Fibroblast of skin of right quadriceps (primary cell): ENCODE measurements at places on chromosomes 3 and 15.

DNA sequence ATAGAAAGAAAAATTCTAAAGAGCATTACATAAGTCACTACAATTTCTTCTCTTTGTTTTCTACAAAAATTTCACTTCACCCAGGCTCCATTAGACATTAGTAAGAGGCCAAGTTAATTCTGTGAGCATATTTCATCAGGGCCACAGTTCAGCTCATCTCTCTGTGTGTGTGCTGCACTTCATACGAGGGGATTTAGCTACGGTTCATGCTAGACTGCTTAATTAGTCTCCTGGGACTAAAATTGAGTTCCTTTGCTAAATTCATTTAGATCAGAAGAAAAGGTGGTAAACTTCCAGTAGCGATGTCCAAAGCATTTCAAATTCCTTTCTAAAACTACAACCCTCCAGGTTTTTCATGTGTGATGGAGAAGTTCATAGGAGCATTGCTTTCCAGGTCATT lies 83.1 kb upstream of the SETMAR start:
- DNase-seq = no peak

- peak; percentile 54 for DNase-seq
Measured at GRCh38 chr15:48392356-48392755, 61.1 kb downstream of the DUT start.

GRCh38 chr3:66985336-66985920 lies 12.7 kb upstream of the KBTBD8 start:
- DNase-seq = no peak

- DNase-seq = no peak
Measured at GRCh38 chr15:69061414-69061842, 46.9 kb downstream of the NOX5 start.

GRCh38 chr3:9795207-9795606 lies 2.3 kb downstream of the ARPC4 start:
- no peak for DNase-seq

- no peak for DNase-seq
Measured at GRCh38 chr3:14475621-14476020, 64.5 kb downstream of the GRIP2 start.

DNA sequence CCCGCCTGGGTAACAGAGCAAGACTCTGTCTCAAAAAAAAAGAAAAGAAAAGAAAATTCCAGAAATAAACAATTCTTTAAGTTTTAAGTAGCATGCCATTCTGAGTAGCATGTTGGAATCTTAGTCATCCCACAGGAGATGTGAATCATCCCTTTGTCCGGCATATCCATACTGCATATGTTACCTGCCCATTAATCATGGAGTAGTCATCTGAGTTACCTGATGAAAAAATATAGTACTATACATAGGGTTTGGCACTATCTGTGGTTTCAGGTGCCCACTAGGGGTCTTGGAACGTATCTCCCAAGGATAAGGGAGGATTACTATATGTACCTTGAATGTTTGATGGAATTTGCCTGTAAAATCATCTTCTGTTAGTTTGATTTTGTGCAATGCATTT lies 6.3 kb upstream of the CCR4 start:
- DNase-seq = peak; percentile 12

DNA sequence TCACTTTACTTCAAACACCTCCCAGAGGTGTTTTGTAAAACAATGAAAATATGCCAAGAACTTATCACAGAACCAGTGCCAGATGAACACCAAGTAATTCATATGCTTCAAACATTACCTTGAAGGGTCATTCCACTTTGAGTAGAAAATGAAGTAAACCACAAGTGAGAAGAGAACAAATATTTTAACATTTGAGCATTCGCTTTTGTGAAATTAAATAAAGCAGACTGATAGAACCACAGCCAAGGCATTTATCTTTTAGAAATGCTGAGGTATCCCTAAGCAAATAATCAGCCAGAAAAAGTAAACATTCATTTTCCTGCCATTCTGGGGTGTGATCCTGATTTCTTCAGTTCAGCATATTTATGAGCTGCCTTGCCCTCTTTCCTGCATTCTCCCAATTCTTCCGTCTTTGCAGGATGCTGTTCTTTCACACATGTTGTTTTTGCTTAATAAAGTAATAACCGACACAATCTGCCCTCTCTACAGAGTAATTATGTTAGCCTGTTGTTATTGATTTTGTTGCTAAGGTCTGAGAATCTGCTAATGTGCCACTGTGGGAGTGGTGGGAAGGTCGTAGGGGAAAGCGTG lies 235.6 kb upstream of the TGFBR2 start:
- DNase-seq = peak; percentile 73

GRCh38 chr3:149650828-149651227 lies 7.0 kb downstream of the WWTR1 start:
- no peak for DNase-seq

DNA sequence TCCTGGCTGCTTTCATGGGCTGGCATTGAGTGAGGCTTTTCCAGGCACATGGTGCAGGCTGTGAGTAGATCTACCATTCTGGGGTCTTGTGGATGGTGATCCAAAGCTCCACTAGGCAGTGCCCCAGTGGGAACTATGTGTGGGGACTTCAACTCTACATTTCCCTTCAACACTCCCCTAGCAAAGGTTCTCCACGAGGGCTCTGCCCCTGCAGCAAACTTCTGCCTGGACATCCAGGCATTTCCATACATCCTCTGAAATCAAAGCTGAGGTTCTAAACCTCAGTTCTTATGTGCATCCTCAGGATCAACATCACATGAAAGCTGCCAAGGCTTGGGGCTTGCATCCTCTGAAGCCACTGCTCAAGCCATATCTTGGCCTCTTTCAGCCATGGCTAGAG lies 282.9 kb upstream of the ZPLD1 start:
- DNase-seq = no peak

DNA sequence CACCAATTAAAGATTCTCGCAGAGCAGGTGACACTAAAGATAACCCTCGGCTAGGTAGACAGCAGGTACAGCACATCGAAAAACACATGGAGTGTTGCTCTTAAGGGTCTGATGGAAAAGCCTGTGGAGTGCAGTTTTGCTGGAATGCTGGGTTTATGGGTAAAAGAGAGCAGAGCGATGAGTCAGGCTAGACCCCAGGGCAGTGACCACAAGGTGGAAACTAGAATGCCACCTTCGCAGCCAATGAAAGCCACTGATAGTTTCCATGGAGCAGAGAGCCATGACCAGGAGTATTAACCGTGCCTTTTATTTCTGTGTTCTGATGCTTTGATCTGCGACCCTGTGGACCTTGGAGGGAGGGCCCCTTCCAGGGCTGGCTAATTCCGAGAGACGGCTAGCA lies 149.8 kb downstream of the GABRB3 start:
- DNase-seq = no peak

DNA sequence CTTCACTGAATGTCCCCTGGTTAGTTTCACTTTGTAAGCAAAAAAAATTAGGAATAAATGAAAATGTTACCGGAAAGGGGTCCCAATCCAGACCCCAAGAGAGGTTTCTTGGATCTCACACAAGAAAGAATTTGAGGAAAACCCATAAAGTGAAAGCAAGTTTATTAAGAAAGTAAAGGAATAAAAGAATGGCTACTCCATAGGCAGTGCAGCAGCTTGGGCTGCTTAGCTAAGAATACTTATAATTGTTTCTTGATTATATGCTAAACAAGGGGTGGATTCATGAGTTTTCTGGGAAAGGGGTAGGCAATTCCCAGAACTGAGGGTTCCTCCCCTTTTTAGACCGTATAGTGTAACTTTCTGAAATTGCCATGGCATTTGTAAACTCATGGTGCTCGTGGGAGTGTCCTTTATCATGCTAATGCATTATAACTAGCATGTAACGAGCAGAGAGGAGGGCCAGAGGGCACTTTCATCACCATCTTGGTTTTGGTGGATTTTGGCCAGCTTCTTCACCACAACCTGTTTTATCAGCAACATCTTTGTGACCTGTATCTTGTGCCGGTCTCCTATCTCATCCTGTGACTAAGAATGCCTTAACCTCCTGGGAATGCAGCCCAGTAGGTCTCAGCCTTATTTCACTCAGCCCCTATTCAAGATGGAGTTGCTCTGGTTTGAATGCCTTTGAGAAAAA lies 41.0 kb upstream of the CMSS1 start:
- DNase-seq = peak; percentile 55

GRCh38 chr3:14484741-14485140 lies 55.4 kb downstream of the GRIP2 start:
- no peak for DNase-seq

DNA sequence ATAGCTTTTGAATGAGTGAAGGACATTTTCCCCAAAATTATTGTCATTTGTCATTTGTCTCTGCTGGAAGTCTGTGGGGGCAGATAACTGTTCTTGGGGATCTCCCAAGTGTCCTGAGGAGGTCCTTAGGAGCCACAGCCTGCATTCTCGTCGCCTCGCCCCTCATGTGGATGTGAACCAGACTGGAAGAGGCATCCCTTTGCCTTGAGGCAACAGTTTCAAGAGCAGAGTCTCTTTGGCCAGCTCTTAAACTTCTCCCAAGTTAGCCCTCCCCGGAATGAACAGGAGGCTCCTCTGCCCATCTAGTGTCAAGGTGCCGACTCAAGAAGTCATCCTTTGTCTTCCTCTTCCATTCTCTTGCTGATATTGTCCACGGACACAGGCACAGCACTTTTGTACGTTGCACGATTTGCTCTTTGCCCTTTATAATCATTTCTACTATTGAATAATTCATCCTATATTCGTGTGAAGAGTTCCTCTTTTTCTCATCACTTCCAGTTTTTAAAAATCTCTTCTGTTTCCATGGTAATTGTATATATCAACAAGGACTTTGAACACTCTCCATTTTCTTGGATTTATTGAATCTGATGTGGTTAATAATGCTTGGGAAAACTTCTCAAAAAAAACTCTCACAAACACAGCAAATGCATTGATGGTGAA lies 40.8 kb upstream of the CD47 start:
- DNase-seq = no peak

DNA sequence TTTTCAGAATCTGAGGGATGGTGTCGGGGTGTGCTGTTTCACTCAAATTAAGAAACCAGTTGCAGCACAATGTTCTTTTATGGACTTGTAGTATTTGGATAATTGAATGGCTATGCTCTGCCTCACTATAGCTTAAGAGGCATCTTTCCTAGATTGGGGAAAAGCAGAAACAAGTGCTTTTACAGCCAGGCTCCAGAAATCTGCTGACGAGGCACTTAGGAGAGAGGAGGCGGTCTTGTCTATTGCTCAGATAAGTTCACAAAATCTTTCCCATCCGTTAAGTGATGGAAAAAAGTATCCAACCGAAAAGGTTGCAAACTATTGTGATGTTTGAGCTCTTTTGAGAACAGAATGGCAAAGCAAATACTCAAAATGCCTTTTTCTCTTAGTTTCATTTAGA lies 336.1 kb upstream of the RARB start:
- DNase-seq = no peak

DNA sequence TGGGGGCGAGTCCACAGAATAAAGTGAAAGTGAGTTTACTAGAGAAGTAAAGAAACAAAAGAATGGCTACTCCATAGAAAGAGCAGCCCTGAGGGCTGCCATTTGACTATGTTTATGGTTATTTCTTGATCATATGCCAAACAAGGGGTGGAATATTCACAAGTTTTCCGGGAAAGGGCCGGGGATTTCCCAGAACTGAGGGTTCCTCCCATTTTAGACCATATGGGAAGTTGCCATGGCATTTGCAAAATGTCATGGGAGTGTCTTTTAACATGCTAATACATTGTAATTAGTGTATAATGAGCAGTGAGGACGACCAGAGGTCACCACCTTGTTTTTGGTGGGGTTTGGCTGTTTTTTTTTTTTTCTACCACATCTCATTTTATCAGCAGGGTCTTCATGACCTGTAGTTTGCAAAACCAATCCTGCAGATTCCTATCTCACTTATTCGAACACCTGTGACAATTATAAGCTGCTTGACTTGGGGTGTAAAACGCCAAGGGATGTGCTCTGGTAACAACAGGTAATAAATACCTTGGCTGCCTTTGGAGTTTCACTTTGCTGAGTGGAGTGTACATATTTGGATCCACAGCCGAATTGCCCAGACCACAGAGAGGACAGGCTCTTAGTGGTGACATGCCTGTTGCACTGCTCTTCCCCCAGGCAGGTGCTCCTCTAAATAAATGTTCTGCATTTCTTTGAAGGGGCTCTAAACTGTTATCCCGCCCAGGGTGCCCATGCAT lies 43.6 kb downstream of the C2CD4B start:
- no peak for DNase-seq

- DNase-seq = no peak
Measured at GRCh38 chr3:16052964-16053363, 121.5 kb upstream of the GALNT15 start.

DNA sequence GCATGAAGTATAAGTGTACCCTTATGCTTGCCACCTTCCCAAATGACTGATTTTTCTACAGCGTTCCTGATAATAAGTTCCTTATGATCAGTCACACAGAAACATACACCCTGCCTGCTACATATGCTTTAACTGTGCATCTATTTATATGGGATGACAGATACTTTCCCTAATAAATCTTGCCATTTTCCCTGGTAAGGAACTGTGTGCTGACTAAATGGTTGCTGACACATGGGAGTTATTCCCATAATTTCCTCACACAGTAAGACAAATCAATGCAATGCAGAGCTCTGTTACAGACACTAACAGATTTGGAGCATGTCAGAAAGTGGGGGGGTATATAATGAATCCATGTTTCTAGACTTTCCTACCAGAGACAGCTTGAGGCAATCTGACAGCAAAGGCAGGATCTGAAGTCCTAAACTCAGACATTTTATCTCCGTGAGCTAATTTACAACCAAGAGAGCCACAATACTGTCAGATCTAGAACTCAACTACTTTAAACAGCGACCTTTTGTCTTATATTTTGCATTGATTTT lies 86.9 kb upstream of the TCF12 start:
- DNase-seq = peak; percentile 56

DNA sequence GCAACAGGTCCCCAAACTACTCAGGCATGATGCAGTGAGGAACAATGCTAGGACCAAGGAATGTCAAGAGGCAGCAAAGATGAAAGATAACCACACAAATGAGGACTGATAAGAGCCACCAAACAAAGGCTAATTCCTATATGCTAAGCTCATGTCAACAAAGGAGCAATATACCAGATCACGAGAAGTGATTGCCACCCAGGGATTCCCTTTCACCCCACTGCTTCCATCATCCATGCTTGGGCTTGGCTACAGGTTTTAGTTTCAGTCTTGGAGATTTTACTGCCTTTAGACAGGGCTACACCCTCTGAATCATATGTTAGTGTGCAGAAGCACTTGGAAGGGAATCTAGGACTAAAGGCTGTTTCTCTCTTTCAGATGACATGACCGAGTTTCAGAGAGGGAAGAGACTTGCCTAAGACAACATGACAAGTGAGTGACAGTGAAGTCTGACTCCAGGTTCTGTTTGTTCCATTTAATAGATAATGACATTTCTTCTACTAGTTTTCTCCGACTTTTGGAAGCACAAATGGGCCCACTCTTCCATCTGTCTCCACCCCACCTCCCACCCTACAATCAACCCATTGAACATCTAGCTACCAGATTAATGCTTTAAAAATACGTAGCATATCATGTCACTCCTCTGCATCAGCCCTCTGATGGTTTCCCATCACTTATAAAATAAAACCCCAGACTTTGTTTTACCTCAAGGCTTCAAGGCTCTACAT lies 173.5 kb upstream of the LRRN1 start:
- DNase-seq = no peak

GRCh38 chr3:141259821-141260629 lies 28.4 kb downstream of the PXYLP1 start:
- no peak for DNase-seq
